ENCODE measurements at places on chromosomes 3 and 15. TPM values are rescaled to one million over a fixed set of nuclear protein-coding genes. Genes with fewer than 3 reads are reported as not detected.

The CACNA2D2 gene
- 0.80 TPM for total RNA-seq

The RNU5B-1 gene
- 11.6 TPM for total RNA-seq

The LARP6 gene
- 1.9 TPM for total RNA-seq

GRCh38 chr15:98080791-98081190, 120.3 kb downstream of the ARRDC4 start:
- DNase-seq: no peak

DNA sequence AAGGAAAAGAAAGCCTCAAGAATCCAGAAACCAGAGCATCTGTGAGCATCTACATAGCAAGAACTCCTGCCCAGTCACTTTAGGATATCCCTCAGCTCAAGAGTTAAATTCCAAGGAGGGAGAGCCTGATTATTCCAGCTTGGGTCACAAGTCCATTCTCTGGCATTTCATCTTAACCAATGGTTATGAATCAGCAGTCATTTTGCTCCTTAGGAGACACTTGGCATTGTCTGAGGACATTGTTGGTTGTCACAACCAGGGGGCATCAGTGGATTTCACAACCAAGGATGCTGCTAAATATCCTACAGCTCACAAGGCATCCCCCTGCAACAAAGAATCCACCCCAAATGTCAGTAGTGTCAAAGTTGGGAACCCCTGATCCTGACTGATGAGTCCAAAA, 51.0 kb upstream of the LMCD1 start:
- no peak for DNase-seq

DNA sequence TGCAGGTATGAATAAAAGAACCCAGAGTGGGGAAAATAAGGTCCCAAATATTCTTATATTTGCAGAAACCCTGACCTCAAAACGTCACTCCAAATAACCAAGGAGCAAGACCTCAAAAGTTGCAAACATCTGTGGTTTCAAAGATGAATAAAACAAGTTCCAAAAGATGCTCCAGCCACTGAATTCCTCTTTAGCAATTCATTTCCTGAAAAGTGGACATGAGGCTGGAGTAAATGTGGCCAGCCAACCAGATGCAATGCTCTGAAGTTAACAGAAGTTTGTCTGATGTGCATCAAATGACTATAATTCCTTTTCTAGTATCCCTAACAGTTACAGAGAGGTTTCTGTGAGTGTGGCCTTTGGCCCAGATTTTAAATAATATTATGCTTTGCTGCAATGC, 71.2 kb upstream of the WNT5A start:
- DNase-seq: no peak

GRCh38 chr3:4983739-4984510, 4.7 kb downstream of the BHLHE40 start:
- DNase-seq: peak; percentile 78

GRCh38 chr3:107211608-107212007, 165.6 kb upstream of the CCDC54 start:
- DNase-seq: no peak

GRCh38 chr3:114025451-114025850, 30.9 kb downstream of the CCDC191 start:
- DNase-seq: no peak

DNA sequence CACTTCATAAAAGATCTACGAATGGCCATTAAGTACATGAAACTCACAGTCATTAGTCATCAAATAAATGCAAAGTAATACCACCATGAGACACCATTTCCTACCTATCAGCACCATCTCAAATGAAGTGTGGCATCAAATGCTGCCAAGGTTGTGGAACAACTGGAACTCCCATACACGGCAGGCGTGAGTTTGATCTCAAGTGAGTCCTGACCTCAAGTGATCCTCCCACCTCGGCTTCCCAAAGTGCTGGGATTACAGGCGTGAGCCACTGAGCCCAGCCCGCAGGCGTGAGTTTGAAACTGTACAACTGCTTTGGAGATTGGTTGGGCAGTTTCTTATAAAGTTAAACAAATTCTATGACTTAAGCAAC, 28.8 kb upstream of the HDAC11 start:
- peak; percentile 41 for DNase-seq

DNA sequence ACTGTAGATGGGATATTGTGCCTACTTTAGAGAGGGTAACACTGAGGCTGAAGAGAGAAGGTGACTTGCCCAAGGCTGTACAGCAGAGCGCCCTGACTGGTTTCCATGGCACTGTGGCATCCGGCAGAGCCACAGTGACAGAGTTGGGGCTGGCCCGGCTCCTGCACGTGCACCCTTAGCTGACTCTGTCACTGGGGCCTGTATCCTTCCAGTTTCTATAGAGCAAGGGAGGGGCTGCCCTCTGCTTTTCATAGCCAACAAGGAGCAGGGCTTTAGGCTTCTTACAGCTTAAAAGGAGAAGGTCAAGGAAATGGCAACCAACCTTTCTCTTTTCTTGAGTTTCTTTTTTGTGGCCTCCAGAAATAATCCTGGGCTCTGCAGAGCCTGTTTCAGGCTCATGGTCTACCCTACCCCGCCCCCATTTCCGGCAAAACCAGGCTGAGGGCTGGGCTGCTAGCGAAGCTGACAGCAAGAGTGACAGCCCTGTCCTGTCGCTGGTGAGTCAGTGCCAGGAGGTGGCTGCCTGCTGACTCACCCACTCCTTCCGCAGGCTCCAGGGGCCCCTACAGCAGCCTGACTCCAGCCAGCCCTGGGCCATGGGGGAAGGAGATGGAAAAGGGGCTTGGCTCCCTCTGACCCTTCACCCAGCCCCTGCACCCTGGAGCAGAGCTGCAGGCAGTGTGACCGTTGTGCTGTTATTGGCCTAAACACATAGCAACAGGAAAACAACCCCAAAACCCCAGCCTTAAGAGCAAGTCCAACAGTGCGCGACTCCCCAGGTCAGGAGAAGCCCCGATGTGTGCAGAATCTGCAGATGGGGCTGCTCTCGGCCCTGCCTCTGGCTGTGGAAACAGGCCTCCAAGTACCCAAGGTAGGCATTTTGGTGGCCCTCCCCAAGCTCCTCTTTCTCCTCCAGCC, 29.8 kb downstream of the SLC6A6 start:
- DNase-seq: peak; percentile 95

All from activated naive CD8-positive, alpha-beta T cell treated with anti-CD3 and anti-CD28 coated beads for 36 hours (primary cell).